Fibroblast of lung (primary cell): ENCODE measurements at places on chromosomes 12 and 14.

GRCh38 chr14:101049942-101050341 is 146.4 kb upstream of the RTL1 start:
- no peak for DNase-seq

- no peak for DNase-seq
These were observed 137.7 kb downstream of the PLXNC1 start for GRCh38 chr12:94285943-94286582.

GRCh38 chr14:95475540-95476240 is 40.8 kb downstream of the SYNE3 start:
- no peak for DNase-seq

DNA sequence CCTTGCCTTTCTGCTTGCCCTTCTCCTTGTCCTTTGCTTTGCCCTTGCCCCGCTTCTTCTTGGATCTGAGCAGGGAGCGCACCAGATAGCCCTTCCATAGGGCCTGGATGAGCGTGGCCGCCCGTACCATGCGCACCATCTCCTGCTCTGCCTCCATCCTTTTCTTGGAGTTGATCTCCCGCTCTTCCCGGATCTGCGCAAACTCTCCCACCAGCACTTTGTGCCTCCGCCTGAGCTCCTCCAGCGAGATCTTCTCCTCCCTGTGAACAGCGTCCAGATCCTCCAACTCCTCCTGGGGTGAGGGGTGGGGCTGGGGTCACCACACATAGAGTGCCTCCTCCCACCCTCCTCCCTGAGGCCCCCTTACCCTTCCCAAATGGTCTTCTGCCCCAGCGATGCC is 10.1 kb downstream of the RITA1 start:
- DNase-seq = no peak

DNA sequence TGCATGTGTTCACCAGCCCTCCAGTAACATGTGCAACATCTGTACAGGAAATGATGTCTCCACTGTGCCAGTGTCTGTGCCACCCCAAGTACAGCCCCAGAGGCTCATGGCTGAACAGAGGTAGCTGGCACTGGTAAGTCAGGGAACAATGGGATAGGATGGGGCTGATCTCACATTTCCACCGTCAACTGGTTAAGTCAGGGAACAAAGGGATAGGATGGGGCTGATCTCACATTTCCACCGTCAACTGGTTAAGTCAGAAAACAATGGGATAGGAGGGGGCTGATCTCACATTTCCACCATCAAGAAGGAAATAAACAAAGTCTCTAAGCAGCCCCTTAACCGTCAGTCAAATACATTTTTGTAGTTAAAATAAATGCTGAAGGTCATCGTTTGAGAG is 246.6 kb downstream of the TMEM132D start:
- DNase-seq = no peak

DNA sequence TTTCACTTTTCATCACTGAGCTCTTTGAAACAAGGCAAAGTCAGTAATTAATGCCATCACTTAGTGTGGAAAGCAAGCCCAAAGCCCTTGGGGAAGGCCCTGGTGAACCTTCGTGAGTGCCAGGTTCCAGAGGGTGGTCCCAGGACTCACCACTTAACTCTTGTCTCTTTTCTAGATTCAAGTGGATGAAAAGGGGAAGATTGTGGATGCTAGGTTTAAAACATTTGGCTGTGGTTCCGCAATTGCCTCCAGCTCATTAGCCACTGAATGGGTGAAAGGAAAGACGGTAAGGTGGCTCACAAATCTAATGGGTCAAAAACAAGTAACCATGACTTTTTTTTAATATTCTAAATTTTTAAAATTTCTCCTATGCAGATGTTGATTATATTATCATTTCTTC is 2.8 kb downstream of the ISCU start:
- DNase-seq = no peak

DNA sequence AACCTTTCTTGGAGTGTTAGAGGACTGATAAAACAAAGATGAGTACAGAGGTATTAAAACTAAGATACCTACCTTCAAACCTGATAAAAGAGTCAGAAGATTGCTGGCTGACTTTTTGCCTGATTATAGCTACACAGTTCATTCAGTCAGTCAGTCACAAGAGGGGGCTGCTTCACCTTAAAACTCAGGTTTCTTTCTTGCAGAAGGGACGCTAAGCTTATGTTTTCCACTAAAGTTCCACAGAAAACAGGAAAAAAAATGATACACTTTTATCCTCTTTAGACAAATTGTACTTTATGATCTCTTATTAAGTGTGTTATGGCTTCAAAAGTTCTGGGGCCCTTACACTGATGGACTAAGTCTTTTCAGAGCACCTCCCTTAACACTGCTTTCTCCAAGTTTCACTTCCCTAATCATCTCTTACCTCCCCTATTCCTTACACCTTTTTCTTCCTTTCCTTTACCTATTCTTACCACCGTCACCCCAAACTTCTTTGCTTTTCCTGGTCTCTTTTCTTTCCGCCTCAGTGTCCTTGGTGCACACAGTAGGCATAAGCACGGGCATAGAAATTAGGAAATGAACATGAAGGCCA is 448.7 kb upstream of the OR4E1 start:
- no peak for DNase-seq

- no peak for DNase-seq
These were observed 10.5 kb downstream of the PRPF40B start for GRCh38 chr12:49633703-49634345.

DNA sequence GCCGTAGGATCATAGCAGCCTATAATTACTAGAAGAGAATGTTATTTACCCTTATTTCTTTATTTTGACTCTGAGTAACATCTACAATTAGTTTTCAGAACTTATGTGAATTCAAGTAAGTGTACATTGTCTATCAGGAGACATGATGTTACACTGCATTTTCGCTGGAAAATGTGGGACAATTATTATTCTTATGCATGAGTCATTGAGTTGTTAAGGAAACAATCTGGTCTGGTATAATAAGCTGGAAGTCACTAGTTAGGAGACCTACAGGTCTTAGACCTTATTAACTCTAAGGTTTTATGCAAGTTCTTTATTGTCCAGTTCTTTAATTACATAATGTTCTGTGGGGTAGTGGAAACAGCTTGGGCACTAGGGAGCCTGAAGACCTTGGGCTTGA is 5.8 kb downstream of the KTN1 start:
- DNase-seq = peak; percentile 70

- DNase-seq = peak; percentile 87
These were observed 345.8 kb downstream of the CCDC91 start for GRCh38 chr12:28536088-28536487.

DNA sequence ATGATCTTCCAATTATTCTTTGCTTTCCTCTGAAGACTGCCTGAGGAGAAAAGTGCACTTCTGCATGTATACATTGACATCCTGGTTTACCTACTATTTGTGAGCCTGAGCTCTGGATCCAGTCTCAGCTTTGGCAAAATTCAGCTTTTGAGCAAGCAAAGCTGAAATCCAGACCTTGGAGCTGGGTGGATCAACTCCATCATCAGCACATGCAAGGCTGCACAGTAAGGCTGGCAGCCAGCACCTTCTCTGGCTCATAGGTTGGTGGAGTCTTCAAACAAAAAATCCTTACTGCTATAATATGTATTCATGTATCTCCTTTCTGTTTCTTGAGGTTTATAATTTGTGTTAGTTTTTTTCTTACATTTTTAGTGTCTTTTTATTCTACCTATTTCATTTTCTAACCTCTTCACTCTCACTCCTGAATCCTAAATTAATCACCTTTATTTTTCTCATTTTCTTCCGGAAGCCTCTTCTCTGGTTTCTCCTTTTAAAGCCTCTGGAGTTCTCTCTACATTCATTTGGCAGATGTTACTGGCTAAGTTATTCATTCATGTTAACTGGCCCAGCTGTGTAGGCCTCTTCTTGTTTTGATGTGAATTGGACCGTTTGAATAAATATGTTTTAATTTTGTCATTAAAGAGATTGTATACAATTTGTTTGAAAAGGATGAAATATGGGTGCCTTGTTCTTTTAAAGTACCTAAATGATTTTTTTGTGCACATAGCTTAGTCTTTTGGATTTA is 224.8 kb downstream of the DACT1 start:
- DNase-seq = no peak

DNA sequence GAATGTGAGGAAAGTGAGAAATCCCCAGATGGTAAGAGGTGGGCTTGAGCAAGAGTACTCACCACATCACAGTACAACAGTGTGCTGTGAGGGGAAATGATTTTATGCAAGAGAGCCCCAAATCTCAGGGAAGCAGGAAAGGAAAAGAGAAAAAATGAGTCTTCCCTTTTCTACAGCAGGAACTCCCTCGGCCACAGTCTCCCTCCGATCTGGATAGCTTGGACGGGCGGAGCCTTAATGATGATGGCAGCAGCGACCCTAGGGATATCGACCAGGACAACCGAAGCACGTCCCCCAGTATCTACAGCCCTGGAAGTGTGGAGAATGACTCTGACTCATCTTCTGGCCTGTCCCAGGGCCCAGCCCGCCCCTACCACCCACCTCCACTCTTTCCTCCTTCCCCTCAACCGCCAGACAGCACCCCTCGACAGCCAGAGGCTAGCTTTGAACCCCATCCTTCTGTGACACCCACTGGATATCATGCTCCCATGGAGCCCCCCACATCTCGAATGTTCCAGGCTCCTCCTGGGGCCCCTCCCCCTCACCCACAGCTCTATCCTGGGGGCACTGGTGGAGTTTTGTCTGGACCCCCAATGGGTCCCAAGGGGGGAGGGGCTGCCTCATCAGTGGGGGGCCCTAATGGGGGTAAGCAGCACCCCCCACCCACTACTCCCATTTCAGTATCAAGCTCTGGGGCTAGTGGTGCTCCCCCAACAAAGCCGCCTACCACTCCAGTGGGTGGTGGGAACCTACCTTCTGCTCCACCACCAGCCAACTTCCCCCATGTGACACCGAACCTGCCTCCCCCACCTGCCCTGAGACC is 7.8 kb downstream of the ATN1 start:
- DNase-seq = no peak

GRCh38 chr14:94816113-94816512 is 46.2 kb upstream of the GSC start:
- DNase-seq = no peak

GRCh38 chr14:54942913-54943312 is 40.3 kb upstream of the GCH1 start:
- no peak for DNase-seq

DNA sequence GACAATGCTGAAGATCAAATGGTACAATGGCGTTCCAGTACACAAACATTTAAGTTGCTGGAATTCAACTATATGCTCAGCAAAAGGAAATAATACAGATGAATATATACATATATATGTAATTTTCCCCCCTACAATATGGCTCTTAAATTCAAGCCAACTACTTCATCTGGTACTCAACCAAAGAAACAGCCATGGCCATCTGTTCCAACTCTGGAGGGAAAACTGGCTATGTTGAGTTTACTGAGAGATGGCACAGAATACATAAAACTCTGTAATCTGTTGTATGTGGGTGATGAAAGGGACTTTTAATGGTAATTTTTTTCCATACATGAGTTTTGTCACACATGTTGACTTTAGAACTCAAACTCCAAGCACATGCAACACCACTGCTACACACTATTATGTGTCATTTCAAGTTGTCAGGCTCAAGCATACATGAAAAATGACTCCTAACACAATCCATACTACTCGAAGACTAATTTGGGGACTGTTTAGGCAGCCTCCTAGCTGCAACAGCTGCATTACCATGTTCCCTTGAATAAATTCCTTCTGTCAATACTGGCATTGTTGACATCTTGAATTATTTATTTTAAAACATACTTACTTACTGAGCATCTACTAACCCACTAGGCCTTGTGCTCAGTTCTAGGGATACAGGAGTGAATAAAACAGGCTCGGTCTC is 38.2 kb upstream of the MAP3K9 start:
- DNase-seq = no peak

GRCh38 chr12:10558301-10558700 is 52.6 kb downstream of the EIF2S3B start:
- DNase-seq = no peak

- no peak for DNase-seq
These were observed 11.1 kb downstream of the CCDC62 start for GRCh38 chr12:122785503-122785902.

DNA sequence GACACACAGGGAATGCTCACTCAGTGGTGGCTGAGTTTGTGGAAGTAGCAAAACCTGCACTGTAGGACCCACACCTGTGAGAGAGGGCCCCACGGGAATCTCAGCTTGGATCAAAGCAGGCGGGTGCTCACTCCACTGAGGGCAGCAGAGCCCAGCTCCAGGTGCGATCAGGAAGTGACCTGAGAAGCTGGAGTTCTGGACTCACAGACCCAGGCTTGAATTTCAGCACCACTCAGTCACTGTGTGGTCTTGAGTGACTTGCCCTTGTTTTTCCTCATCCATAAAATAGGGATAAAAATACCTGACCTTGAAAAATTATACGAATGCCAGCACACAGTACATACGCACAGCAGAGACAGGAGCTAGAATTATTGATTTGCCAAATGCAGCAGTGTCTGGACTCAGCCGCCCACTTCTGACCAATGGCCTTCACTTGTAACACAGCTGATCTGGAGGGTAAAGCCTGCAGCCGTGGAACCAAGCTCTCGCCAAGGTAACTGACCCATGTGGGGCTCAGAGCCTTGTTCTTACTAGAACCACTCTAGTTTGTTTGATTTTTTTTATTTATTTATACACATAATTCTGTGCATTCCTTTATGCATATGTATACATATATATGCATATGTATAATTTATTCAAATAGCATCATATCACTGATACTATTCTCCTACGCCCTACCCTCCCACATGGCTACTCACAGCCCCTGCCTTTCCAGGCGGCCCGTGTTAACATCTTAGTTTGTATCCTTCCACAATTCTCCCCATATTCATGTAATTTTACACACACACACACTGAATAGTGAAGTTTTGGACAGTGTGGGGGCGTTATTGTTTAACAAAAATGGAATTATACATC is 53.9 kb downstream of the DPF3 start:
- DNase-seq = no peak

DNA sequence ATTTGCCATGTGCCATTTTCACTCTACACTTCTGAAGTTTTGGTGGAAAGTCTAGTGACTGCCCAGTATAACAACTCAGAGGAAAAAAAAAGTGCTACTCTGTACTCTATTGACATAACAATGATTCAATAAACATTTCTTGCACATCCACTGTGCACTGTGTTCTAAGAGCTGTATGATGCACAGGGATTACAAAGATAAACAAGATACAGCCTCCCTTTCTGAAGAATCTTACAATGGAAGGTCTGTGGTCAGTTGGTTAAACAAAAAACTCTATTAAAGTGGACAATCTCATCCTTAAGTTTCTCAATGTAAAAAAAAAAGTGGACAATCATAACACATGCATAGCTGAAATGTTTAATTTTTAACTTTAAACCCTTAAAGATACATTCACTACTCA is 105.7 kb upstream of the RASSF8 start:
- DNase-seq = peak; percentile 88

DNA sequence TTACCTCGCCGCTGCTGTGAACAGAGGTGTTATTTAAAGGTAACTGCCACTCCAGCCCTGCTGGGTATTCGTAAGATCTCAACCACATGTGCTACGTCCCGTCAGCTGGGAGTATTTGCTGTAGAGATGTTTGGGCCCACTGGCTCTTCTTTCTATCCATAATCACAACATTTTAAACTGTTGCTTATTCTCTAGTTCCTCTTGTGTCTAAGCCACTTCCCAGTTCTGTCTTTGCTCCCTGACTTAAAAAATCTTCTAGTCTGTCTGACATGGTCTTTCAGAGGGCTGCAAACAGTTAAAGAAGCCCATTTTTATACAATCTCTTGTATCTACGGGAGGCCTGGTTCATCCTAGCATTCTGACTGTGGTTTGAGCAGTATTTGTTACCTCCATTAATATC is 33.2 kb upstream of the HELB start:
- DNase-seq = no peak

- DNase-seq = peak; percentile 80
These were observed 369.0 kb downstream of the ATP23 start for GRCh38 chr12:58310368-58310767.
